ENCODE measurements at places on chromosomes 6 and 20.

DNA sequence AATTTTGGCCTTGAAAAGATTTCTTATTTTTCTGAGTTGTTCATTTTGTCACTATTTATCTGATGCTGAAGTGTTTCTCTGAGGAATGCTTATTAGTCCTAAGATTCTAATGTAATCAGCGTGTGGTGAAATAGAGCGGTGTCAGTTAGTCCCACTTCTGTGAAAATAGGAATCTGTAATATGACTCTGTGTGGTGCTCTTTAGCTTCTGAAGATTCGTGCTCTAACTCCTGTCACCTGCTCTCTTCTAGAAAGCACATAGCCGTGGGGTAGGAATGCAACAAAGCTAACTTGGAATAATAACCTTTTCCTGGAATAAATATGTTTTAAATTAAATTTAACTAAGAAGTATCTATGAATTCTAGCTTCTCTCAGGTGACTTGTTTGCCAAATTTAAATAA, 90.4 kb downstream of the BCKDHB start:
- DNase-seq = no peak

GRCh38 chr6:109660526-109661320, 30.3 kb downstream of the AK9 start:
- no peak for DNase-seq

DNA sequence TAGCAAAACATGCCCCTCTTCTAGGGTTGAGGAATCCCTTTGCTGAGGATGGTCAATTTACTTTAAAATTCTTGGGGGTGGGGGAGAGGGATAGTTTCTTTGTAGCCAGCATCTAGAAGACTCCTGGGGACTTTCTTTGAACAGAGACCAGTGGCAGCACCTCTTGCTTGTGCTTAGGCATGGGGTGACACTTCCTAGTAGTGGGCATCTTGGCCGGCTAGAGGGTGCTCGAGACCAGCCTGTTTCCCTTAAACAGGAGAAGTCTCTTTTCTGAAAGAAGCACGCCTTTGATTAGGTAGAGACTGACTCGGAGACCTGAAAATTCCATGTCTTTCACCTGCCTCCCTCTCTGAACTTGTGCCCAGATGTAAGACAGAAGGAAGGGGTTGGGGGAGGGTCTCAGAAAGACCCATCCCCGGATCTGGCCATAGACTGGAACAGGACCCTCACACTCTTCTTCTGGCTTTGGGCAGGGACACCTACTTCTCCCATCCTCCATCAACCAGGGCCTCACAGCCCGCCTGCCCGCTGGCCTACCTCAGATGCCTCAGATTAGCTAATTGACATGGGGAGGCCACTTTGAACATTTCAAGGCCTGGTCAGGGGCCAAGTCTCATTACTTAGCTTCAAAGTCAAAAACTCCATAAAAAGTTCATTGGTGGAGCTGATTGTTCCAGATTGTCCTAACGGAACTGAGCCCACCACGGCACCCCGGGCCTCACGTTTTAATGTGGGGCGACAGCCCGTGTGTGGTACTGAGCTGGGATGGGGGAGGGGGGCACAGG, 172.2 kb downstream of the CDC5L start:
- no peak for DNase-seq

GRCh38 chr6:36752187-36752885, 54.7 kb downstream of the RAB44 start:
- no peak for DNase-seq

- DNase-seq = no peak
These were observed 45.2 kb downstream of the AKIRIN2 start for GRCh38 chr6:87656857-87657256.

DNA sequence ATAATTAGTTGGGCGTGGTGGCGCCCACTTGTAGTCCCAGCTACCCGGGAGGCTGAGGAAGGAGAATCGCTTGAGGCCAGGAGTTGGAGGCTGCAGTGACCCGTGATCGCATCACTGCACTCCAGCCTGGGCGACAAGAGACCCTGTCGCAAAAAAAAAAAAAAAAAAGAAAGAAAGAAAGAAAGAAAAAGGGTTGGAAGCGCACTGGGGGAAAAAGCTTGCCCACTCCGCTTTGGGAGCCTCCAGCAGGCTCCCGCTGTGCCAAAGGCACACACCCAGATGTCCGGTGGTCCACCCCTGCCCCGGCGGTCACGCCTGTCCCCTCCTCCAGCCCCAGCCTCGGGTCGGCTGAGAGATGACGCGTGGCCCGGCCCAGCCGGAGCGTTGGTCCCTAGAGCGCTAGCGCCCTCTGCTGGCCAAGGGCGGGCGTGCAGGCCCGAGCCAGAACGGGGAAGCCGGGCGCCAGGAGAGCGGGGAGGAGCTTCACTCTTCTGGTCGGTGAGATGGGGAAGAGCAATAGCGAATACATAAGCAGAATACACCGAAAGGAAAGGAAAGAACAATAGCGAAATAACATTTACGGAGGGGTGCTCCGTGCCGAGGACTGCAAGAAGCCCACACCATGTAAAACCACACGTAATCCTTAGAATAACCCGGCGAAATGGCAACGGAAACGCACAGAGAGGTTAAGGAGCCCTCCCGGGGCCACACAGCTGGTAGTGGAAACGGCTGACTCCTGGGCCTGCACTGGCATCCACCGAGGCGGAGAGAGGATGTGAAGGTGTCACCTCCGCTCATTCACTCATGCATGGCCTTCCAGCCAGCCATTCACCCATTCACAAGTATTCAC, 41.7 kb downstream of the UBE2V1 start:
- no peak for DNase-seq

GRCh38 chr6:170554796-170555137, 598 bp downstream of the TBP start:
- DNase-seq = no peak

DNA sequence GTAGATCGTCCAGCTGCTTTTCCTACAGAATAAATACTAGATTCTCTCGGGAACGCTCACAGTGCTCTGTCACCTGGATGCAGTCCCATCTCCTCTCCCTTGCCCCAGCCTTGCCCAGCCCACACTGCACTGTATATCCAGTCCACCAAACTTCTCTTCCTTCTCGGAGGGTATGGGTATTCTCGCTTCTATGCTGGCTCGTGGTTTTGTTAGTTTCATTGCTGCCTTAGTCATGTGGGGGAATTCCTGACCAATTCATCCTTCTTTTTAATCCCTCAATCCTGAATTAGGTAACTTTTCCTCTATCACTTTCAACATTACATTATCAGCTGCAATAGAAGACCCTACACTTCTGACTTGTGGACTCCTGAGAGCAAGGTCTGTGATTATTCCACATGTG, 252.4 kb downstream of the GMDS start:
- no peak for DNase-seq

DNA sequence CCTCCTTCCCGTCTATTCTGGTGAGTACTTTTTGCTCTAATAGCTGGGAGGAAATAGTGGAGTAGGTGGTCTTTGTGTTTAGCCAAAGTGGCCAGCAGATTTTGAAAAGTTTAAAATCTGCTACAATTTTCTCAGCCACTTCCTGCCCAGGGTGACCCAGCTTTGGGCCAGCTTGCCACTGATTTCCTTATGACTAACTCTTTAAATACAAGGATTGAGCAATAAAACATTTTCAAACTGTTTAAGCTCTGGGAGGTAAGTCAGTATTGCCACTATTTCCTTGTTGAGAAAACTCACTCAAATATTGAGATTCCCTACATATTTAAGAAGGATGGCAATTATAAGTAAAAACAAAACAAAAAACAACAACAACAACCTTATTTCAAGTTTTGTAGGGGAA, 54.5 kb downstream of the TRMT11 start:
- peak; percentile 35 for DNase-seq

- DNase-seq = no peak
These were observed 227.3 kb downstream of the ERMARD start for GRCh38 chr6:169978615-169979161.

DNA sequence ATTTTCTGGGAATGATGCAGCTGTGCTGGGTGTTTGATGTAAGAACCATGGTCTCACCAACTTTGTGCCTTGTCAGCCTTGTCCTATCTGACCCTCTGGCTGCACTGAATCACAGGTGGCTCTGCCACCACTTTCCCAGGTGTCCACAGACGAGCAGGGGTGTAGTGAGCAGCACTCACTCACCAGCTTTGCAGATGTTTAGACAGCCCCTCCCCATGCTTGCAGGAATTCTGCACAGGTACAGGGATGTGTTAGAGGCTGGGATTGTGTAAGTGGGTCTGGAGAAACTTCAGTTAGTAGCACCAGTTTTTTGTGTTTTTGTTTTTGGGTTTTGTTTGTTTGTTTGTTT, 88.2 kb upstream of the NAA20 start:
- DNase-seq = no peak

GRCh38 chr6:136158387-136158821, 91.7 kb downstream of the MTFR2 start:
- DNase-seq = peak; percentile 21

DNA sequence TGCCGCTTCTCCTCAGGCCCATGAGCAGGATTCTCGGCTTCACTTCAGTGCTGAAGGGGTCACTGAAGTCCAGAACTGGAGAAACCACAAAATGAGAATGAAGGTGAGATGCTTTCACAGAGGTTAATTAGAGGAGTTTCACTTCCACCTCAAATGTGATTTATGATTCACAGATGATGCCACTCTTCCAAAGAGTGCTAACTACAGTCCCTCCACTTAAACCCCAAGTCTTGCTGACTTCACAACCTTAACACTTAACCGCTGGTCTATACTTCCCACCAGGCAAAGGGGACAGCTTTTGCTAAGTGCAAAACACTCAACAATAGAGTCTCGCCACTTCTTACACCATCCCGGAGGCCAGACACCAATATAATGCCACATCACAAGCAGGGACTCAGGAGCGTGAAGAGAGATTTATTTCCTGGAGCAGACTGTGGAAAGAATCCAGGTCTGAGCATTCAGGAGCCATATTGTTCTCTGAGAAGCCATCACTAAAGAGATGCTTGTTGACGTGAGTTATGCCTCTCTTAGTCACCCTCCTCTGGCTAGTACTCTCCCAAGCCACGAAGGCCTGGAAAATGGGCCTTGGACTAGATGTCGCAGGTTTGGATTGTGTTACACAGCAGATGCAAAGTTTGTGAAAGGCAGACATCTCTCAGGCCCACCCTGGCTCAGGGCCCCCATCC, 24.4 kb downstream of the RRAGD start:
- DNase-seq = no peak

DNA sequence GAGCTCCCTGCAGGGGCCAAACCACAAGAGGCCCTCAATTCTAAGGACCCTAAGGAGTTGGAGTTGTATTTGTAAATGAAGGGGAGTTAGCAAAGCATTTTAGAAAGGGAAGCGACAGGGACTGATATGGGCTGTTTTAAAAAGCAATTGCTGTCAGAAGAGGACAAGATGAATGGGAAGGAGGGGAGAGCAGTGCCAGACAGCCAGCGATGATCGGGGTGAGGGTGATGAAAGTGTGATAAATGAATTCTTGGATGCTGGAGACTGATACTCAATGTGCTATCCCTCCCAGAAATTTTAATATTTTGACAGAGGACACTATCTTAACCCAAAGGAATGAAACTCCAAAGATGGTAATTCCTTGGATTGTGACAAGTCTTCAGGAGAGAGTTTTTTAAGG, 289.2 kb downstream of the CLIC5 start:
- DNase-seq = no peak

DNA sequence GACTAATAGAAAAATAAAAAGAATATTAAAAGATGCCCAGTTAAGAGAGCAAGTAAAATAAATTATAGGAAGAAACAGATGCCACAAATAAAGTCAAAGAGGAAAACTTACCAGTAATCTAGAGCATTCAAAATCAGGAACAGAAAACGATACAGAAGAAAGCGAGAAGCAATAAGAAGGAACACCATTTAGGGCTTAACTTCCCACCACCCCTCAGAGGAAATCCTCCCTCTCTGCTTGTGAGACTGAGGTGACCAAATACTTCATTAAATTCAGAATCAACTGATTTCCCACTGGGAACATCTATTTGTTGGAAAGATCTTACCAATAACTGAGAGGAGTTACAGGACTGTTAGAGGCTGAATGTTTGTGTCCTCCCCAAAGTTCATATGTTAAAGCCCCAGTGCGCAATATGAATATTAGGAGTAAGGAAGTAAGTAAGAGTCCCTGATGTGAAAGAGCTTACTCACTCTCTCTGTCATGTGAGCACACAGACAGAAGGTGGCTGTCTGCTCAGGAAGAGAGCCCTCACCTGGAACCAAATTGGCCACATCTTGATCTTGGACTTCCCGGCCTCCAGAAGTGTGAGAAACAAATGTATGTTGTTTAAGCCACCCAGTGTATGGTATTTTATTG, 19.5 kb downstream of the KATNA1 start:
- DNase-seq = no peak

DNA sequence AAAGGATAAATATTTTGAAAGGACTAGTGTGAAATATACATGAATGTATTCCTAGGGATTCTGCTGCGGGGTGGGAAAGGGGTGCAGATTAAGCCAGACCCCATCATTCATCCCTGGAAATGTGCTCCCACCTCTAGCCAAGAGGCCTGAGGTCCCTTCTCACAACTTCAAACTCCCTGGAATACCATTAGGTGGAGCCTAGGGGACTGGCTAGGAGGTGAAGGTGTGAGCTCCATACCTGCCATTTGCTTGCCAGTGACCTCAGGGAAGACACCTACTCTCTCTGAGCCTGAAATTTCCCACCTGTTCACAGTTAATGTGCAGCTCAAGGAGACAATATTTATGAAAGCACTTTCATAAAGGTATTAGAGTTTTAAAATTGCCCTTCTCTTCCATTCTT, 4.7 kb upstream of the CCN2 start:
- DNase-seq = no peak

GRCh38 chr6:27972750-27973149, 15.7 kb downstream of the OR2B6 start:
- DNase-seq = no peak

DNA sequence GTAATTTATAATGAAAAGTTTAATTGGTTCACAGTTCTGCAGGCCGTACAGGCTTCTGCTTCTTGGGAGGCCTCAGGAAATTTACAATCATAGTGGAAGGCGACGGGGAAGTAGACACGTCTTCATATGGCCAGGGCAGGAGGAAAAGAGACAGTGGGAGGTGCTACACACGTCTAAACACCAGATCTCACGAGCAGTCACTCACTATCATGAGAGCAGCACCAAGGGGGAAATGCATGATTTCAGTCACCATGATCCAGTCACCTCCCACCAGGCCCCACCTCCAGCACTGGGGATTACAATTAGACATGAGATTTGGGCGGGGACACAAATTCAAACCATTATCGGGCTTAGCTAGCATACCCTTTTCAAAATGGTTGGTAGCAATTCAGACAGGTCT, 41.2 kb downstream of the EIF2S2 start:
- no peak for DNase-seq

- DNase-seq = no peak
These were observed 979 bp upstream of the ABCF1 start for GRCh38 chr6:30570263-30570662.

DNA sequence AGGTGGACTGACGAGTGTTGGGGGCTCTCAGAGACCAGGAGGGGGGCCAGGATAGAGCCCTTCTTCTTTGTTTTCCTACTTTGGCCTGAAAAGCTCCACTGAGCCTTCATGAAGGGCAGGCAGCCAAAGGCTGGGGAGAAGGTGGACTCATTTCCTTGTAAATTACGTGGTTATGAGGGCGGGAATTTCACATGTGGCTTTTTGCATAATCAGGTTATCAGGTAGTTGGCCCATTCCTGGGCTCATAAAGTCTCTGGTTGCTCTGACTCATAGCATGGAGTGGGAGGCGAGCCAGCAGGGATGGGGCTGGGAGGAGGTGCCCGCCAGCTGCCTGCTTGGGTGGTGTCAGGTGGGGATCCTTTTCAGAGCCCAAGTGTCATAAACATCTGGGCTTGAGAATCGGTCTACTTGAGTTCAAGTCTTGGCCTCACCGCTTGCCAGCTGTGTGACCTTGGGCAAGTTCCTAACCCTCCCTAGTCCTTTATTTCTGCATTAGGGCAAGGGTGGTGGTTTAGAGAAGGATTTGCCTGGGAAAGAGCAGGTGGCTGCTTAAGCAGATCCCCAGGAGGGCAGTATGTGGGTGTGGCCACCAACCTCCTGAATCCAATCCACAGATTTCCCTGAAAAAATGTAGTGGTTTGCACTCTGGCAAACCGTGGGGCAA, 26.5 kb upstream of the RNF24 start:
- peak; percentile 58 for DNase-seq

All from BJ (cell line).